MG63 (cell line): ENCODE measurements at places on chromosomes 5 and 9. TPM values are rescaled to one million over a fixed set of nuclear protein-coding genes. Genes with fewer than 3 reads are reported as not detected.

GRCh38 chr9:134830126-134830525 is 50.5 kb upstream of the FCN2 start:
- no peak for DNase-seq

DNA sequence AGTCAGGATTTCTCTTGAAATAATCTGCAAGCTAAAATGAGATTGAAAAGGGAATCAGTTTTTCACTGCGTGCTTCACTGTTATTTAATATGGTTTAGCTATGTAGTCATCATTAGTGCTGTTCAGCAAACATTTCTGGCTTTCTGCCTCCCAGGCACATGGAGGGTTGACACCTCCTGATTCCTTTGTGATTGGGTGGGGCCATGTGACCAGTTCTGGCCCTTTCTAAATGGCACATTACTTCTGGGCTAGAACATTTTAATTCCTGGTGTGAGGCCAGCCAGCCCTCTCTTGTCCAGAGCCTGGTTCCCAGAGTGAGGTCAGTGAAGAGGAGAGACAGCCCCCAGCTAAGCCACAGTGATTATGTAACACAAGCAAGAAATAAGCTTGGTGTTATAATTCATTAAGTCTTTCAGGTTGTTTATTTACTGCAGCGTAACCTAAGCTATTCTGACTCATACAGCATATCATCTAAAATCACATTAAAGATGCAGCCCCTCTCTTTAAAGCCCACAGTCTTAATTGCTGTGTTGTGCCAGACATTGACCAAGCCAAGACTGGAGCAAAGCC is 17.4 kb upstream of the ARSI start:
- peak; percentile 99 for DNase-seq

- no peak for DNase-seq
Observed at GRCh38 chr9:93300175-93300572, 116.2 kb downstream of the WNK2 start.

- DNase-seq, result no peak
Observed at GRCh38 chr9:131419026-131419614, 25.2 kb downstream of the PRRC2B start.

DNA sequence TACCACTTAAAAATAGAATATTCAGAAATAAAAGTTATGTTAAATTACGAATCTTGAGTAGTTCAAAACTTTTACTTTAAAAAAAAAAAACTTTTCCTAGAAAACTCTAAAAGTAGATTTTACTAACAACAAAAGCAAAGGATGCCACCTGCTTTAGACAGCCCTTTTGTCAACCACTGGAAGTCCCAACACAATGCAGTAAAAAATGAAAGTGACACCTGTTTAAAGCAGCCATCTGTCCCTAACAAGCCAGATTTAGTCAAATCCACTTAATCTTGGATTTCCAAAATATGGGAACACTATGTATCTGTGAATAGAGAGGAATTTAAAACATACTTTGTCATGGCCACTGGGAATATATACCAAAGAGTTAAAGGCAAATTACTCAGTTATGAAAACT is 3.8 kb downstream of the RFX3 start:
- no peak for DNase-seq

- DNase-seq, result no peak
Observed at GRCh38 chr9:122202111-122202510, 26.6 kb downstream of the LHX6 start.

DNA sequence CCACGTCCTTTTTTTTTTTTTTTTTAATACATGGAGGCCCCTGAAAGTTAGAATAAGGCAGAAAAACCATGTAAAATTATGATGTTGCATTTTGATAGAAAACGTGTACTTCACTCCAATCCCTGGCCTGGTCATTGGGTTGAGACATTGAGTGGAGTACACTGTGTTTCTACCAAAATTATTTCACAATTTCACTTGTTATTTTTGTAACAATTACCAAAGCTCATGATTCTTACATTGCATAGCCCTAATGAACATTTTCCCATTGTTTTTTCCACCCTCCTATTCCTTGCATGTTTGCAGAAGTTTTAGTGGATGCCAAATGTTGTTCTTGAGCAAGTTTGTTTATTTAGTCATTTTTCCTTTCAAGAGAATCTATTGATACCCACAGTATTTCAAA is 21.9 kb downstream of the MAMDC2 start:
- DNase-seq, result no peak

- DNase-seq, result no peak
Observed at GRCh38 chr5:126452477-126452876, 29.3 kb downstream of the GRAMD2B start.

GRCh38 chr9:99565203-99565602 is 256.5 kb upstream of the NR4A3 start:
- DNase-seq, result no peak

DNA sequence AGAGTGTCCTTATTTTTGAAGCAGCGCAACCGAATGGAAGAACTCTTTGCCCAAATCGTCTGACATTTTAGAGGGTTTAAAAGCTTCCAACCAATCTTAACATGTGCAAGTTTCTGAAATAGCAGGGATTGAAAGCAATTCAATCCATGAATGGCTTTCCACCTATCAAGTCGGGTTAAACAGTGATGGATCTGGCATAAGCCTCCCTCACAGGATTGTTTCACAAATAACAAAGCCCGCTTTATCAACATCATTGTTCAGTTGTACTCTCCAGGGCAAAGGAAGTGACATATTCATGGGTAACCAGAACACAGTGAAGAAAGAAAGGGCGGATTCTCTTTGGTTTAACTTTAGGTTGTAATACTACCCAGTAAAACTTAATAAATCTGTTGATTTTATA is 497.3 kb downstream of the MTRR start:
- no peak for DNase-seq

- no peak for DNase-seq
Observed at GRCh38 chr5:177453852-177454396, 7.3 kb downstream of the PRR7 start.

DNA sequence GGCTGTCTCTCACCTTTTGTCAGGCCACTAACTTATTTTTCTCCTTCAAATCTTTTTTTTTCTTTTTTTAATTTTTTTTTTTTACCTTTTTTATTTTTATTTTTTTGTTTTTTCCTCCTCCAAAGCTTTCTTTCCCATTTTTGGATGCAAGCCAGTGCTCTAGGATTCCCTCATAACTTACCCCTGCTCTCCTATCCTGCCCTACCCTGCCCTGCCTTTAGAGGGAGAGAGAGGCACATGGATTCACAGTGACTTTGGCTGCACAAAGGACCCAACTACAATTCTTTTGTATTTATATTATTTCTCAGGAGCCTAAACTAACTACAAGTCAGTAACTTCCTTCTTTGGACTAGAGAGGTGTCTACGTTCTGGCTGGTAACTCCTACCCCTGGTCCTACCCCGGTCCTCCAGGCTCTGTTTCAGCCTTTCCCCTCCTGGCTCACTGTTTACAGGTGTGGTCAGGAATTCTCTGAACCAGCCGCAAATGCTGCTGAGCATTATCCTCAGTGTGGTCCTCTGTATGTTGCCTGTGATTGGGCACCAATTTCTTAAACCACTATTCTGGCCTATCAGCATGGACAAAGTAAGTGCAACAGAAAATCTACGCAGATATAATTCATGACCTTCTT is 8.4 kb upstream of the RUSC2 start:
- peak; percentile 84 for DNase-seq

DNA sequence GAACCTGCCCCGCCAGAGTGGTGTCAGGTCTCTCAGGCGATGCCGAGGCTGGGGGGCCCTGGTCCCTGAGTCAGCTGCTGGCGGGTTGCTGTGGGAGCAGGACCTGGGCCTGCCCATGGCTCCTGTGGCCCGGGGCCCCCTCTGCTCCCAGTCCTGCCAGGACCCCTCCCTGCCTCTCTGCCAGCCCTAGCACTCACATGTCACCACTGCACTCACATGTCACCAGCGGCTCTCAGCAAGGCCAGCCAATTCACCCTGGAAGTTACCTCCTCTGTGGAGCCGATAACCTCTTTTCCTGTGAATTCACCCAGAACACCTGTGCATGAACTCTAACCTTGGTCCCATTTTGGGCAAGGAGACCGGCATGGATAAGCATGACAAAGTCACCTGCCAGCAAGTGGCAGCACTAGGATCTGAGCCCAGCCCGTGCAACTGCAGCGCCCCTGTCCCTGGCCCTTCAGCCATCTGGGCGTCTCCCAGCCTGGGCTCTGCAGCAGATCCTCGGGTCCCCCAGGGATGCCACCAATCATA is 170.2 kb downstream of the GAPVD1 start:
- DNase-seq, result no peak

DNA sequence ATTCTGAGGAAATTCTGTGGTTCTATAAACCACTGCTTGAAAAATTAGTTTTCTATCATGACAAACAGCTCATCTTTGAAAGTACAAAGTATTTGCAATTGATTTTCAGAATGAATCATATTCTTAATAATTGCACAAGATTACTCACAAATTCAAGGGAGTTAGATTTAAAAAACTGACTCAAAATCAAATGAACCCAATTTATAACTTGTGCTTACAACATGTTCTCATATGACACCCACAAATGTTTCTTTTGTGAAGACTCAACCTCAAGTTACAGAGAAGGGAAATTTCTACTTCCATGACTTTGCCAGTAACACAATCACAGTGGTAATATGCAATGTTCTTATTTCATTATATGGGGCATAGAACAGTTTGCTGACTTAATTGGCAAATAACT is 272.0 kb upstream of the ACTBL2 start:
- DNase-seq, result no peak

Gene RLN2
- total RNA-seq, result not detected in 2 replicates

Gene APBA1
- under 0.01 TPM in 1 of 2 replicates, not detected in the other for total RNA-seq

Gene MCCC2
- 31.9 and 78.4 TPM in 2 replicates for total RNA-seq

Gene WDR36
- total RNA-seq, result 36.4 and 41.8 TPM in 2 replicates

Gene KIF12
- not detected in 2 replicates for total RNA-seq
